ENCODE measurements at places on chromosomes 16 and 17. TPM values are rescaled to one million over a fixed set of nuclear protein-coding genes. Genes with fewer than 3 reads are reported as not detected.

KRT39 gene
- not detected for polyA plus RNA-seq

HSD11B2 gene
- 0.84 TPM for polyA plus RNA-seq

KRTAP9-8 gene
- polyA plus RNA-seq = not detected

CIBAR2 gene
- not detected for polyA plus RNA-seq

CCL7 gene
- polyA plus RNA-seq = not detected

AMFR gene
- polyA plus RNA-seq = 65.3 TPM

Data from cardiac muscle cell (in vitro differentiated cells and primary cell).